Adipose tissue (tissue), 3 donors: ENCODE measurements at places on chromosomes 2 and 18. TPM values are rescaled to one million over a fixed set of nuclear protein-coding genes. Genes with fewer than 3 reads are reported as not detected.

CD28 gene
- polyA plus RNA-seq = 2.0 TPM

LBX2 gene
- 1.4 TPM for polyA plus RNA-seq

ANKRD30BL gene
- polyA plus RNA-seq = 0.22 TPM

DUSP19 gene
- 0.30 TPM for polyA plus RNA-seq

ACTR1B gene
- 56.1 TPM for polyA plus RNA-seq
